CD4-positive, alpha-beta T cell treated with Interleukin-15 for 1 hour (primary cell): ENCODE measurements at places on chromosomes 7 and 10.

DNA sequence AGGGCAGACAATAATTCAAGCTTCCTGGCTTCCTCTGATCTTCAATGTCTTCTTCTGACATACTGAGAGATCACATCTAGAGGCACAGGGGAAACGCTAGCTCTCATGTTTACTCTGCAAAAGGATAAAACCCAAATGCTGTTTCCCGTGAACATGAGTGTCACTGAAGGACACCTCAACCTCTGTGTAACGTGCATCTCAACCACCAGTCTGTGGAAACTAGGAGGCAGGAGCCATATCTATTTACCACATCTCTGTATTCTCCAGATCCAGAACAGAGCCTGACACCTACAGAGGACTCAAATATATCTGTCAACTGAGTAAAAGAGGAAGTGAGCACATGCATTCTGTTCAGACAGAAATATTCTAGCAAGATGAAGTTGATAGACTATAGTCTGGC lies 140.3 kb upstream of the TARP start:
- no peak for DNase-seq

DNA sequence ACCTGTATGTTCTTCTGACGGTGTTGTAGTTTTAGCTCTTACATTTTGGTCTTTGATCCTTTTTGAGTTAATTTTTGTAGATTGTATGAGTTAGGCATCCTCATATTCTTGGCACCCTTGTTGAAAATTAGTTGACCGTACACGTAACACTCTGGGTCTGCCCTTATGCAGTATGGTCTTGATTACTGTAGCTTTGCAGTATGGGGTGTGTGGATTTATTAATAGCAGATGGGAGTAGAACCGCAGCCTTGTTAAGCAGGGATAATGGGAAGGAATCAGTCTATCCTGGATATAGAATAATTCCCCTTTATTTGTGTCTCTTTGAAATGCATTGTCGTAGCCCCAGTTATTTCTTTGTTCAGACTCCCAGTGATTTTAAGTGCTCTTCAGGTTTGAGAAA lies 95.5 kb downstream of the UBE3C start:
- no peak for DNase-seq

GRCh38 chr7:94243066-94243711 lies 151.5 kb upstream of the COL1A2 start:
- no peak for DNase-seq

DNA sequence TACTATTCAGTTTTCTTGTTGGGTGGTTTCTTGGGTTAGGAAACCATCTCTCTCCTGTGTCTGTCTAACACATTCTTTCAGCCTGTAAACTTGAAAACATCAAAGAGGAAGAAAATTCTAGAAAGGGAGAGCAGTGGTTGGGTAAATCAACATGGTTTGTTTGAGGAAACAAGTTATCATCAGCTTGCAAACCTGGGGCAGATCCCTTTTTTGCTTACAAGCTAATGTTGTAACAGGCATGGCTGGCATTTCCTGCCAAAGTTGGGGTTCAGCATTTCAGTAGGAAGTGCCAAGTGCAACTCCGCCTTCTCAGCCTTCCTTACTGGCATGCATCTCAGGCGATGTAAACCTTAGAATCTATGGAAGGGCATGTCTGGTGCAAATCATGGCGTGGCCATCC lies 112.6 kb downstream of the EEPD1 start:
- peak; percentile 30 for DNase-seq

GRCh38 chr7:39588416-39588815 lies 22.2 kb downstream of the YAE1 start:
- no peak for DNase-seq

DNA sequence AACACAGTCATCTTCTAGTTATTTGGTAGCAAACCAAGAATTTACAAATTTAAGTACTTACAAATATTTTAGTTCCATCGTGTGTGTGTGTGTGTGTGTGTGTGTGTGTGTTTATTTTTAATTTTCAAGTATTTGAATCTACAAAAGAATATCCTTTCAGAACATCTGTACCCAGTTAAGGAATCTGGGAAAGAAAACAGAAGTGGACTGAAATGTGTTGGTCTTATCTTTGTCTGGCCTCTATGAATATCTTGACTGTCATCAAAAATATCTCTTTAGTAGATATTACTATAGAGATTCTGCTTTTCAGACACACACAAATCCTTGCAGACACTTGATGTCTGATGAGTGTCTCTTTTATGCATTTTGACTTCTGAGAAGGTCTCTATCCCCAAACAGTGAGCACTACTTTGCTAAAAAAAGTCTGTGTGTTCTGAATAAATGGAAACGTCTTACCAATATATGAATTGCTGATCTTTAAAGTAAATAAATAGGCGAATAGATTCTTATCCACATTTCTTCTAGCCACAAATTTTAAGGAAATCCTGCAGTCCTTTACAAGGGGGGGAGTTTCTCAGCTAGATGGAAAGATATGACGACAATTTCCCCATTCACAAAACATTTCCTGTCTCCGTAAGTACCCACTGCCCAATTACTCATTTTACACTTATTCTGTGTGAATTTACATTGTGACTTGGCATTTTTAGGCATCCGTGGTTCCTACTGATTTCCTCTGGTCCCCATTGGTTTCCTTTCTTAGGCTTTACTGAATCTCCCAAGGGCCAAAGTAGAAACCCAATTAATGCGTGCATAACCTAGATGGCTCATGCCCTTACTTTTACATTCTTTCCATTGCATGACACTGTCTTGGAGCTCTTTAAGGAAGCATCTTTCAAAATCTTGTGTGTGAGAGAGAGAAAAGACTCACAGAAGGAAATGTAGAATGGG lies 36.0 kb downstream of the NRCAM start:
- no peak for DNase-seq

GRCh38 chr10:111835574-111835973 lies 348.0 kb downstream of the GPAM start:
- no peak for DNase-seq

- DNase-seq: no peak
These were observed 25.7 kb downstream of the CHST3 start for GRCh38 chr10:71989661-71990454.

GRCh38 chr7:19964246-19964645 lies 190.8 kb upstream of the TMEM196 start:
- no peak for DNase-seq

GRCh38 chr10:12907656-12908055 lies 93.9 kb downstream of the CCDC3 start:
- no peak for DNase-seq

DNA sequence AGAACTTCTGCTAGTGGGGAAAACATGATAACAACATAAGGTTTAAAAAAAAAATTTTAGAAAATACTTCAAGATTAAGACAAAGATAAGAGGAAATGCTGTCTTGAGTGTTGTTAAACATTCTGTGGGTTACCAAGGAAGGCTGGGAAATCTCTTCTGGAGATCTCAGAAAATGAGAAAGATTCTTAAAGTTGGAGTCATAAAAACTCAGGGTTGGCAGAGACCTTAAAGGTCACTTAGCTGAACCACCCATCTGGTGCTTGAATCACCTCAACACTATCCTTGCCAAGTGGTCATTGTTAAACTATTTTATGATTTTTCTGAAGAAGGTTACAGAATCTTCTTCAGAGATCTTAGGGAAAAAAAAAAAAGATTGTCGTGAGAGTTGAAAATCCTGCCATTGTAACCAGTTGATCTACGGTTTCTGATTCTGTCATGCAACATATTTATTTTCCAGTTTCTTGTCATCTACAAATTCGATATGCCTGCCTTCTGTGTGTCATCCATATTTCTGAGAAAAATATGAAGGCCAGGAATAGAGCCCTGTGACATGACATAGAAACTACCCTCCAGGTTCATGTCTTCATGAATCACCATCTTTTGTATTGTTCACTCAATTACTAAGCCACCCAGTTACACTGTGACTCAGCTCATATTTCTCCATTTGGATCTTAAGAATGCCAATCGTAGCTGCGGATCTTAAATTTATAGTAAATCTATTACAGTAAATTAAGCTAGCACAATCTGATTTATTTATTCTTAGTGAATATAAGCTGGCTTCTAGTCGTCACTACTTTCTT lies 179.2 kb downstream of the ST7 start:
- no peak for DNase-seq

GRCh38 chr7:35003679-35004303 lies 33.5 kb downstream of the DPY19L1 start:
- no peak for DNase-seq

GRCh38 chr7:91280185-91280584 lies 16.0 kb downstream of the FZD1 start:
- no peak for DNase-seq
